Stimulated activated effector memory CD8-positive, alpha-beta T cell treated with anti-CD3 and anti-CD28 coated beads, Interleukin-12 subunit alpha, Interleukin-12 subunit beta, amount 100 ng/mL, for 72 hours (primary cell): ENCODE measurements at places on chromosomes 3 and 15.

DNA sequence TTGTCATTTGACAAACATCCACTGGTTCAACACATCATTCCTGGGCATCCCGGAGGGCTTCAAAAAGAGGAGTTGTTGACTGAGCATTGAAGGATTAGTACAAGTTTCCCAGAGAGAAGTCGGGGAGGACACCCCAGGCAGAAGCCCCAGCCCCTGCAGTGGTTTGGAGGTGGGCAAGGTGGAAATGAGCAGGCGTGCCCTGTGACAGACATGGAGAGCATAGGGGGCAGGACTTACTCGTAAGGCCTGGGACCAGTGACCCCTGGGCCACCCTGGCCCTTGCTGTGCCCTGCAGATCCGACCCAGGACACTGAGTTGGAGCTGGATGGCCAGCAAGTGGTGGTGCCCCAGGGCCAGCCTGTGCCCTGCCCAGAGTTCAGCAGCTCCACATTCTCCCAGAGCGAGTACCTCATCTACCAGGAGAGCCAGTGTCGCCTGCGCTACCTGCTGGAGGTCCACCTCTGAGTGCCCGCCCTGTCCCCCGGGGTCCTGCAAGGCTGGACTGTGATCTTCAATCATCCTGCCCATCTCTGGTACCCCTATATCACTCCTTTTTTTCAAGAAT lies 5.9 kb downstream of the PARP3 start:
- no peak for DNase-seq

GRCh38 chr3:8775181-8775580 lies 5.8 kb upstream of the OXTR start:
- DNase-seq, result no peak

GRCh38 chr3:197278933-197279332 lies 19.5 kb downstream of the DLG1 start:
- DNase-seq, result no peak

DNA sequence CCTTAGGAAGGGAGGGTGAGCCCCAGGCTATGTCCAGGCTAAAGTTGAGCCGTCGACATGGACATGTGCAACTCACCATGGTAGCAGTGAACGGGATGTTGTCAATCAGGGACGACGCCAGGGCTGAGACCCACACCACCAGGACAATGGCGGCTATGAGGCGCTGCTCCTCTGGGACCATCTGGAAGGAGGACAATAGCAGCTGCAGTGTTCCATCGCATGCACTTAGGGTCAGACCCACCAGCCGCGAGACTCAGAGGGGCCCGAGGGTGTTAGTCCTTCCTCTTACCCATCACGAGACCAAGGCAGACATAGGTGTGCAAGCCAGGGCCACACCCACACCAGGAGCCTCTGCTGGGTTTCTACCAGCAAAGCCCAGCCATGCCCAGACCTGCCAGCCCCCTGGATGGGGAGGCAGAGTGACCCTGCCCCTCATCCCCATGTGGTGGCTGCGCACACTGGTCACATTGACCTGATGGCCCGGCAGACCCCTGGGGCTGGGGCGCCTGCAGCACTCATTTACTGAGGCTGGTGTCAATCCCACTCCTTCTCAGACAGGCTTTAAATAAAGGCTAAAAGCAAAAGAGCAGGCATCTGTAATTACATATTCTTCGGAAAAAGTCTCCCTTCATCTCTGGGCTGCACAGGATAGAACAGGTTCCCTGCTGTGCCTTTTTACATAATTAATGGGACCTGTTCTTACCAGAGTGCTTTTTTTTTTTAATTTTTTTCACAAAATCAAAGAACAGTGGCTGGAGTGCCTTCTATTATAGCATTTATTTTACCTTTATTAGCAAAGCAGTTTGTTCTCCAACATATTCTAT lies 227.8 kb downstream of the OCA2 start:
- no peak for DNase-seq

- no peak for DNase-seq
Measured at GRCh38 chr15:90072978-90073640, 29.2 kb downstream of the IDH2 start.

DNA sequence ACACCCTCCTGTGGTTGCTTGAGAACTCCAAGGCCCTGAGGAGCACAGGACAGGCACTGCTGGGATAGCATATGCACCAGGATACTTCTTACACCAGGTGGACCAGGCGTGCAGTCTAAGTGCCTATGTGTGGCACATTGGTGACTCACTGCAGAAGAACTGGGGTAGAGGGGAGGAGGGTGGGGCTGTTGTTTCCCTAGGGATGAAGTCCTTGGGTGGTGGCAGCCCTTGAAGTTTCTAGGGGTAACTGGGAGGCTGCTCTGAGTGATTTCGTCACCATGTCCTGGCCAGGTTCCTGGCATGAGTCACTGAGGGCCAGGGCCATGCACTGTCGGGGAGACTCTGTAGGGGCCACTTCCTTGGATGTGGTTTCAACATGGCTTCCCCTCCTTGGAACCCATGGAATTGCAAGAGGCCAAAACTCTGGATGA lies 15.9 kb downstream of the MYZAP start:
- DNase-seq, result no peak

GRCh38 chr15:101221902-101222301 lies 29.9 kb downstream of the CHSY1 start:
- DNase-seq, result no peak

GRCh38 chr3:16427103-16427965 lies 86.2 kb downstream of the RFTN1 start:
- no peak for DNase-seq

DNA sequence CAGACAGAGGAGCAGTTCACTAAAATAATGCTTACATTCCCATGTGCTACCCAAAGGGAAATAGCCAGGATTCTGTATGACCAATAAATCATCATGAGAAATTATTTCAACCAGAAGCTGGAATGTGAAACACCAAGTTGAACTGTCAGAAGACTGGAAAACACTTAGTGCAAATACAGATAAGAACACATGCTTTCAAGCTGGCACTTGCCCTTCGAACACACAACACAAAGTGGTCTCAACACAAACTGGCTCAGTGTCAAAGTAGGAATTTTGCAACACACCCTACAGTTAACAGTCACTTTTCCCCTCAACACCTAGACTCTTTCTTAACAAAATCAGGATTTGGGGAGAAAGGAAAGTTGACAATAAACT lies 1.3 kb downstream of the FSD2 start:
- no peak for DNase-seq

- no peak for DNase-seq
Measured at GRCh38 chr3:134852132-134852531, 57.1 kb downstream of the EPHB1 start.

DNA sequence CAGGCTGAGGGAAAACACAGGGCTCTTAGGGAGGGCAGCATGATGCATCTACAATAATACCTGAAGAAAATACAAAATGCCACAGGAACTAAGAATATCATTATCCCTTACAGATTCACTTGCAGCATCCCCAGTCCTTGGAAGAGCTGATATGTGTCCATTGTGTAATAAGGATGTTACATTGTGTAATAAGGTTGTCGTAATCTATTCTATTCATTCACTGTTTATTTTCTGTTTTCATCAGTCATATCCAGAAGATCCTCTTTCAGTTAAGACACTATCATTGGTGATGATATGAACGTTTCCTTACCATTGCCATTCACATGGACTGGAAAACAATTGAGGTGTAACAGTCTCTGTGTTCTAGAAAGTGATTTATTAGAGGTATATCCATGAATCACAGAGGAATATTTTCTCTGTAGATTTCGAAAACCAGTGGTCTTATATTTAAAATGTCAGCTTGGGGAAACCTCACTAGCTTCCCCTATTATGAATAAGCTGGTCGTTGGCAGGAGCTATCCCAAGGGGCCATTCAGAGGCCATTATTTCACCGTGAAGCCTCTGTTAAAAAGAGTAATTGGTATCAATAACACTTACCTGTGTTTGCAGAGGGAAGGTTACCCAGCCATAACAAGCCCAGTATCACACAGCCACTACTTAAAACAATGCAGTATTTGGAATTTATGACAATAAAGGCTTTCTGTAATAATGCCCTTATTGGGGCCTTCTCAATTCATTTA lies 241.1 kb downstream of the ZNF385D start:
- no peak for DNase-seq

DNA sequence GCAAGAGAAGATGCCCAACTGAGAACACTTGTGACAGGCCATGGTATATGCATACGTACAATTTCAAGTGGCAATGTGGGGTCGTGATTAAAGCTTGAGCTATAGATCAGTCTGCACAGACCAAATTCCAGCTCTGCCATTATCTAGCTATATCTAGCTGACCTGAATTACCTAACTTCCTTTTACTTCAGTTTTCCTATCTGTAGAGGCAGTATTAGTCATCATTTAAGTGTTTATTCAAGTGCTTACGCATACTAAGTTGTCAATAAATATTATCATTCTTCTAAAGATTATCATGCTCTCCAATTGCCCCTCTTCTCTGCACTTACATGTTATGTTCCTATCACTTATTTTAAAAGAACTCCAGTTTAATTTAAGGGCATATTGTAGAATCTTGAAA lies 87.9 kb downstream of the ARPP21 start:
- DNase-seq, result no peak

DNA sequence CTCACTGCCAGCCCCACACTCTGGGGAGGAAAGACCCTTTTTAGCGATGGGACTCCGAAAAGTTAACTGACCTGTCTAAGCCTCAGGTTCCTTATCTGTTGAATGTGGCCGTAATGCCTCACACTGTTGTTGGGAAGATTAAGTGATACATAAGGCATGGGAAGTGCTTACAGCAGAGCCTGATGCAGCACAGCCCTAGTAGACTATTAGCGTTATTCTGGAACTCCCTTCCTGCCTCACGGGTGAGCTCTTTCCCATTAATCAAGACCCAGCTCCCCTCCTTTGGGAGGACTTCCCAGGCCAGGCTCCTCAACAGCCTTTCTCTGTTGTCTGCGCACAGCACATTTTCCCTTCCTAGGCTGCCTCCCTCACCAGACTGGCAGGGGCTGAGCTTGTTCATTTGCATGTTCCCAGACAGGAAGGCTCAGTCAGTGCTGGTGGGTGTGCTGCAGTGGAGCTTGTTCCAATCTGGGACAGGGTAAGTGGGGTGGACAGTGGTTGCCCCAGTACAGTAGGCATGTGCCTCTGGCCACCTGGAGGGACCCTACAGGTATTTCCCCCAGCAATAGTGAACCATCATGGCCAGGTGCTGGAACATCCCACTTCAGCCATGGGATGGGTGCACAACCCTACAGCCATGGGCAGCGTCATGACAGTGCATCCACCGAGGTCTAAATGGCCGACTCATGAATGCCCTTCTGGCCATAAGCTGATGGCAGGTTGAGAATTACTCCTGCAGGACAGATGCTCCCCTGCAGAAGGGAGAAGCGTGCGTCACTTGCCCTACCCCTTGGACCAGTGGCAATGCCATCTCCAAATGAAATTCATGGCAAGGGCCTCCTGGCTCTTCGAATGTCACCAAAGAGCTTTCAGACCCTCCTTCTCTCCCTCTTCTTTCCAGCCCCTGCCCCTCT lies 5.8 kb upstream of the PSTPIP1 start:
- DNase-seq, result no peak

- DNase-seq, result no peak
Measured at GRCh38 chr15:64857421-64857820, 15.7 kb downstream of the PLEKHO2 start.

DNA sequence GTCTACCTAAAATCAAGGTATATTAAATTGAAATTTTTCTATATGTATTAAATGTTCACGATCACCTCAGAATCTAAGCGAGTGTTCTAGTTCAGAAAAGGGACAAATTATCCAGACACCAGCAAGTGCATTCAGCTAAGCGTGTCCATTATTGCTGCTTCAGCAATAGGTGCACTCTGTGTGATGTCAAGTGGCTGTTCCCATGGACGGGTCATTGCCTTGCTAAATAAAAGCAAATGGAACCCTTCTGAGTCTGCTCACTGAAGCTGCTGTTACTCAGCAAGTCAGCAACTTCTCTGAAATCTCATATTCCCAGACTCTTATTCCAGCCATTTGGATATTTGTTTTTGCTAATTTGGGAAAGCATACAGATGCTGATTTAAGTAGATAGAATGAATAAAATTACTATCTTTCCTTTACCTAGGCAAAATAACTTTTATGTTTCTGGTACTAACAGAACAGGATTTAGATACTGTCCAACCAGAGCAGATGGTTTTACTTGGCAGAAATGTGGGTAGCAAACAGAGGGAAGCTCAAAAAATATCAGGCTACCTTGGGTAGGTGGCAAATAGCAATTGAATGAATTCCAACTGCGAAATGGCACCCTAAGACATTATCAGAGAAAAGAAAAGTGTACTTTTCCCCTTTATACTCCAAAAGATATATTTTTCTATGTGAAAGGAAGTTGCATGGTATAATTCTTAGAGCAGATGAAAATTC lies 407.0 kb downstream of the GAP43 start:
- no peak for DNase-seq

- DNase-seq, result no peak
Measured at GRCh38 chr15:45635763-45636292, 999 bp downstream of the SQOR start.

DNA sequence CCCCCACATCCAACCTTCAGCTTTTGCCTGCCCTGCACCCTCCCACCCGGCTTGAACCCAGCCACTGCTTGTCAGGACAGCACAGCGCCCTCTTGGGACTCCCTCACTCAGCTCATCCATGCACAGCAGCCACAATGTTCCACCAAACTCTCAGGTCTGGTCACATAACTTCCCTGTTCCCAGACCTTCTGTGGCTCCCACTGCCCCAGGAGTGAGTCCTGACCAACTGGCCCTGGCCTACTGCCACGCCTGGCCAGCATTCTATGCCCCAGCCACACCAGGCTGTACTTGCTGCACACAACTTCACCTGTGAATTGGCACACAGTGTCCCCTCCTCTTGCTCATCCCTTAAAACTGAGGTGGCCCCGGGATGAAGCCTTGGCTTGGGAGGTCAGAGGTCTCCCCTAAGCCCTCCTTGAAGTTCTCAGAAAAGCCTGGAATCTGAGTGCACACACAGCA lies 21.0 kb downstream of the PLXNB1 start:
- no peak for DNase-seq

DNA sequence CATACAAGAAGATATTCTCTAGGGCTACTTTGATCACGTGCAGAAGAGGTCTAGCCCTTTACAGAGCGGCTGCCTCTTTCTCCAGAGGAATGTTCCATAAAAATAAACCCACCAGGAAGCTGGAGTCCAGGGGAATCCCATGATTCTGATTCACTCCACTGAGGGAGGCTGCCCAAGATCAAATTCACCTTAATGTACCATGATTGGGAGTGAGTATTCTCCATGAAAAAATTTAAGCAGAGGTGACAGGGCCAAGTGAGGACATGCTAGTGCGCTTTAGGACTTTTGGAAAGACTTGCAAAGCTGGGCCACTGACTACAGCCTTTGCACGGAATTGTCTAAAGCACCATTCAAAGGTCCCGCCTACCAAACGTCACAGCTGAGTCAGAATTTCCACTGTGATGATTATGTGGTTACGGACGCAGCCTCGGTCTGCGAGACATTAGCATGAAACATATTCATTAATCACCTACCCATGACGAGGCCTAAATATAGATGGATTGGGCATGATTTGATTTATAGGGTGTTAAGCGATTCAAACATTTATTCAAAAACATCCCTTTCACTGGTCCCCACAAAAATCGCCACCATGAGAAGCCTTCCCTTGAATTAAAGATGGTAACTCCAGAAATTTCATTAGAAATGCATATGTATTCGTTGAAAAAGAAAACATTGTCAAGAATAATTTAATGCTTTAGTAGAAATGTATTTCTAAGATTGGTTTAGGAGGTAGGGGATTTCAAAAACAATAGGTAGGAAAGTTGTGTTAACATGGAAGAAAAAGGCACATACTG lies 152.6 kb downstream of the GREM1 start:
- no peak for DNase-seq
